Foreskin keratinocyte (primary cell): ENCODE measurements at places on chromosomes 1 and 21. TPM values are rescaled to one million over a fixed set of nuclear protein-coding genes. Genes with fewer than 3 reads are reported as not detected.

Gene MCOLN3
- 1.9 and 2.1 TPM in 2 replicates for polyA plus RNA-seq

Gene ADCY10
- 0.06 TPM in 1 of 2 replicates, not detected in the other for polyA plus RNA-seq

Gene BNIPL
- polyA plus RNA-seq: 0.40 and 0.46 TPM in 2 replicates

Gene TBX19
- polyA plus RNA-seq: 0.35 and 0.37 TPM in 2 replicates

Gene FCRL6
- not detected in 2 replicates for polyA plus RNA-seq

Gene CELA2A
- polyA plus RNA-seq: not detected in 2 replicates

Gene RHD
- not detected in 2 replicates for polyA plus RNA-seq

Gene MRAP
- polyA plus RNA-seq: not detected in 2 replicates

Gene BROX
- 14.2 and 17.3 TPM in 2 replicates for polyA plus RNA-seq

Gene MPZ
- 0.49 and 0.58 TPM in 2 replicates for polyA plus RNA-seq

Gene GPR25
- polyA plus RNA-seq: not detected in 2 replicates

Gene ELAVL4
- not detected in 2 replicates for polyA plus RNA-seq

Gene MIER1
- 8.5 and 10.0 TPM in 2 replicates for polyA plus RNA-seq

Gene PDIK1L
- polyA plus RNA-seq: 0.72 and 1.0 TPM in 2 replicates

Gene ALG14
- 3.9 and 6.8 TPM in 2 replicates for polyA plus RNA-seq

Gene VCAM1
- polyA plus RNA-seq: not detected in 2 replicates

Gene MCOLN2
- 0.76 and 0.95 TPM in 2 replicates for polyA plus RNA-seq

Gene PADI3
- 4.1 and 5.2 TPM in 2 replicates for polyA plus RNA-seq

Gene USH2A
- not detected in 2 replicates for polyA plus RNA-seq

Gene SYCP1
- not detected in 2 replicates for polyA plus RNA-seq

Gene TMPRSS15
- polyA plus RNA-seq: not detected in 2 replicates

Gene RORC
- polyA plus RNA-seq: 0.02 TPM in 1 of 2 replicates, not detected in the other

Gene C1orf210
- 5.2 and 6.4 TPM in 2 replicates for polyA plus RNA-seq

Gene RHBG
- not detected in 2 replicates for polyA plus RNA-seq

Gene ATAD3C
- 0.78 and 0.81 TPM in 2 replicates for polyA plus RNA-seq

Gene IGSF21
- polyA plus RNA-seq: not detected in 2 replicates

Gene S100A9
- polyA plus RNA-seq: 16.0 and 21.7 TPM in 2 replicates

Gene MYOG
- polyA plus RNA-seq: not detected in 2 replicates

Gene TEX38
- polyA plus RNA-seq: not detected in 2 replicates

Gene RPTN
- polyA plus RNA-seq: not detected in 2 replicates
